Activated B cell treated with CpG ODN at 0.5 μM for 24 hours (primary cell): ENCODE measurements at places on chromosomes 7 and 10.

GRCh38 chr10:29702273-29703164, 67.7 kb upstream of the SVIL start:
- DNase-seq, result no peak

- no peak for DNase-seq
Observed at GRCh38 chr10:15293862-15294842, 76.9 kb downstream of the FAM171A1 start.

- DNase-seq, result no peak
Observed at GRCh38 chr10:12389154-12389734, 39.9 kb downstream of the CAMK1D start.

DNA sequence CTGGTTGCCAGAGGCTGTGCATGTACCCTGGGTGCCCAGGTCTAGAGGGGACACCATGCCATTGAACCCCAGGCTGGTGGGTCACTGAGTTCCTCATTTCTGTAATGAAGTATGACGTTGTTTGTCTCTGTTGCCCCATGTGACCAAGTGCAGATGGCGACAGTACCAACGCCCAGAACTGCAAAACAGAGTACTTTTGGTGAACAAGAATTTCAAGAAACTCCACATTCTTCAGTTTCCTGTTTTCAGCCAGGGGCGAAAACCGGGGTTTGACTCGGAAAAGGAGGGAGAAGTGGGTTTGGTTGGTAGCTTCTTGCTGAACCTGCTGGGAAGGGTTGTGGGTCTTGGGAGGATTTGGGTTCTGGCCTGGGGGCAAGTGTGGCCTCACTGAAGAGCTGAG, 18.2 kb downstream of the CYP17A1 start:
- no peak for DNase-seq

GRCh38 chr10:53997953-53998352, 803.1 kb downstream of the PCDH15 start:
- DNase-seq, result no peak

GRCh38 chr7:87316846-87317552, 28.5 kb upstream of the CROT start:
- no peak for DNase-seq

DNA sequence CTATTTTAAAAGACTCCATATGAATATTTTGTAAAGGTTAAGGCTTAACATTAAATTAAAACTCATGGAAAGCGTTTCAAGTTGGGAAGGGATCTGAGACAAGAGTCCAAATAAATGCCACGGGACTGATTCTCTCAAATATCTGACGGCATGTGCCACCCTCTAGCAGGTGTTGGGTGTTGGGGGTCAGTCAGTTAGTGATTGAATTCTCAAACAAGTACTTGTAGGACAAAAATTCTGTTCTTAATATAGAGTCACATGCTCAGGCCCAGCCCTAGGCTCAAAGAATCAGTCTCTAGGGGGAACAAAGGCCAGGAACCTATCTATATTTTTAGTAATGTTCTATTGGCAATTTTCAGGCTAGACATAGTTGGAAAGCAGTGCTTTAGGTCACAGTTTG, 39.1 kb downstream of the SGCE start:
- DNase-seq, result no peak

DNA sequence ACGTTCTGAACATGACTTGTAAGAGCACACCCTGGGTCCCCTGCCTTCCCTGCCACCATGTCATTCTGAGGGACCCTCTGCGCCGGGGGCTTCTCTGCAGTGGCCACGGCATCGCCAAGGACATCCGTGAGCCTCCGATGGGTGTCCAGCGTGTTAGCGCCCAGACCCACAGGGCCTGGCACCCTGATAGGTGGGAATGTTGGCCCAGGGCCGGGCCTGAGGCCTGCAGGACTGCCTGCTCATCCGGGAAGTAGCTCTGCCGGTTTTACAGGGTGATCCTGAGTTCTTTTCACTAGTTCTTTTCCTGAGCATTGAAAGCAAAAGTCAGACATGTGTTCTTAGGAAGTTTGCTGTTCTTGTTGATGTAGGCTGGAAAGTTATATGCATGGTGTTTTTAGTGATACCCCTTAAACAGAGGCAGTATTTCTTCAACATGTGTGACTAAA, 54.5 kb downstream of the WDR37 start:
- no peak for DNase-seq

DNA sequence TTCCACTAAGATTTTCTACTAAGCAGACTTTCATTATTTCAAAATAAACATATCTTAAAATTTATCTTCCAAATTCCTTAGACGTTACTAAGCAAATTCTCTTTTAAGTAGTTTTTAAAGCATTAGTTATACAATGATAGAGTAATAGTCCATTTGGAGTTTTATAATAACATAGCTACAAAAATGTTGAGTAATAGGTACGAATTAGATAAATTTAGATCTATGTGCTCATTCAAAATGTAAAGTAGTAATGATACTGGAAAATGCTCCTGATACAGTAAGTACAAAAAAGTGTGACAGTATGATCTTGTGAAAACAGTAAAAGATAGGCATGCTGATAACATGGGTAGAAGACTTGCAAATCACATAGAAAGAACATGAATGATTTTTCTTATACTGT, 4.5 kb downstream of the DMTF1 start:
- no peak for DNase-seq

DNA sequence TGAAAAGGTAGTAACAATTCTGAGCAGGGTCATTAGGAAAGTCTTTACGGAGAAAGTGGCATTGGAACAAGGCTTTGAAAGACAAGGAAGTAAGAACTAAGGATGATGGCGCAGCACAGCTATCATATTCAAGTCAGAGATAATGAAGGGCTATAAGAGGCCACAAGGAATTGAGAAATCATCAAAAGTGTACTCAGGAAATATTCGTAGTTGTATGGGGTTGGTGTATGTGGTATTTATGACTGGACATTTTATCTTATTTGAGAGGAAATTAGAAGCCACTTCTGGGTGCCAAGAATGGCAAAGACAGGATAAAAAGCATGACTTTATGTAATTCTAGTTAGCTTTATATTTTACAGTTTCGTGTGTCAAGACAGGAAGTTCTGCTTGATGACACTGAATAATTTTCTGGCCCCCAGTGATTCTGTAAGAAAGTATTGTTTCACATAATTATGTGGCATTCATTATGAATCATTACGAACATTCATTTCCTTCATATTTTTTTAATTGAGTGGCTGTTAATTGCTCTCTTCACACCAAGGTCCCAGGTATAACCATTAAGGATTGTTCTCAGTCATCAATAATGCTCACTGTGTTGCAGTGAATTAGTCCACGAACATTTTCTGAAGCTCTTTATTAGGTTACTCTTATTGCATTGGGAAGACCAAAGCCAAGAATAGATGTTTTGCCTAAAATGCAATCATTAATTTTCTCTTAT, 244.3 kb downstream of the PHF14 start:
- DNase-seq, result no peak

DNA sequence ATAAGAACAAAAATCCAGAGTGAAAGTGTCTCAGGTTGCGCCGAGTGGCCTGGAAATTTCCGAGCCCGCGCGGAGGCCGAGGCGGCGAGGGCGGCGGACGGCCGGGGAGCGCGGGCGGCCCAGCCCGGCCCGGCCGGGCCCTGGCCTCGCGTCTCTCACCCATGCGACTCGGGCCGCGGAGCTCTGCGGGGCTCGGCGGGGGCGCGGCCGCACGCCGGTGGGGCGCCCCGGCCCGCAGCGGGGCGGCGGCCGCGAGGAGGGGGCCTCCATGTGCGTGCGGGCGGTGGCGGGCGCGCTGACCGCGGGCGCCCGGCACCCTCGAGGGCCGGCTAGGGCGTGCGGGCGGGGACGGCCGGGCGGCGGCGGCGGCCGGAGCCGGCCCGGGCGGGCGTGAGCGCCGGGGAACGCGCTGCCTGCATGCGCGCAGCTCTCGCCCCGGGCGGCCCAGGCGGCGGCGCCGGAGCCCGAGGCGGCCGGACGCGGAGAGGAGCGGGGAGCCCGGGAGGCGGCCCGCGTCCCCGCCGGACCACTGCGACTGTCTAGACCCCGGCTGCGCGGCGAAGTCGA, 302 bp upstream of the EN2 start:
- no peak for DNase-seq
